ENCODE measurements at places on chromosomes 6 and 20. TPM values are rescaled to one million over a fixed set of nuclear protein-coding genes. Genes with fewer than 3 reads are reported as not detected.

DNA sequence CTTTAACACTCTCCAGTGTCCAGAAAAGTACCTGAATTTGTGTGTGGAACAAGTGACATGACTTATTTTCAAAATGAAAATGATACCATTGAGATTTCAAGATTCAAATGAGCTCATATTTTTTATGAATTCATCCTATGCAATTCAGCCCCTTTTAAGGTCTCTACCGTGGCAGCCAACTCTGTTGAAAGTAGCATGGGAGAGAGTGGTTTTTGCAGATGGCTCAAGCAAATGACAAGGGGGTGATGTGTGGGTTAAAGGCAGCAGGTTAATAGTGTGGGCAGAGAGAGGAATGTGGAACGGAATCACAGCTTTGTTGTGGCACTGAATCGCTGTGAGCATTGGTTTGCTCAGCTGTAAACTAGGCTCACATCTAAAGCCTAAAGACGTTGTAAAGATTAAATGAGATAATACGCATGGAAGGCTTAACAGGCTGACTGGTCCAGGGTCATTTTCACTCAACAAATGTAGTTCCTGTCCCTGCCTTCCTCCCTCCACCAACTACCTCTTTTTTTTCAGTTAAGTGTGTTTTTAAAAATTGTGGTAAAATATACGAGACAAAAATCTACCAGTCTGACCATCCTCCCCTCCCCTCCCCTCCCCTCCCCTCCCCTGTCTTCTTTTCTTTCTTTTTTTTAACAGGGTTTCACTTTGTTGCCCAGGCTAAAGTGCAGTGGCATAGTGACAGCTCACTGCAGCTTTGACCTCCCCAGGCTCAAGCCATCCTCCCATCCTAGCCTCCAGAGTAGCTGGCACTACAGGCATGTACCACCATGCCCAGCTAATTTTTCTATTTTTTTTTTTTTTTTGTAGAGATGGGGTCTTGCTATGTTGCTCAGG, 114.7 kb upstream of the ZNF217 start:
- no peak for DNase-seq

DNA sequence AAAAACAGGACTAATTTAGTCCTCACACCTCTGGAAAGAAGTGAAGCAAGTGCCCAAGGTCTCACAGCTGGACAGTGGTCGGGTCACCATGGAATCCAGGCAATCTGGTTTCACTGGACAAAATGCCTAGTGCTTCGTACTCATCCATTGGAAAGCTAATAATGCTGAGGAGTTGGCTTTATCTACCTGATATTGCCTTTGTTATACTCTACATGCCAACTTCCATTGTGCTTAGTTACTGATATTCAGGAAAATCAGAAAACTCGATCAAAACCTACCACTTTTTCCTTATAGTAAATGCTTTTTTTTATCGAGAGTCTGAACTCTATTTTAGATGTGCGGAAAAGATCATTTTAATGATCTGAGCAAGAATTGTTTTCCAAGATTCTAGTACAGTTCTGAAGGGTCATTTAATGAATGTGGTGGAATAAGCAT, 966 bp downstream of the CFAP206 start:
- DNase-seq, result no peak

DNA sequence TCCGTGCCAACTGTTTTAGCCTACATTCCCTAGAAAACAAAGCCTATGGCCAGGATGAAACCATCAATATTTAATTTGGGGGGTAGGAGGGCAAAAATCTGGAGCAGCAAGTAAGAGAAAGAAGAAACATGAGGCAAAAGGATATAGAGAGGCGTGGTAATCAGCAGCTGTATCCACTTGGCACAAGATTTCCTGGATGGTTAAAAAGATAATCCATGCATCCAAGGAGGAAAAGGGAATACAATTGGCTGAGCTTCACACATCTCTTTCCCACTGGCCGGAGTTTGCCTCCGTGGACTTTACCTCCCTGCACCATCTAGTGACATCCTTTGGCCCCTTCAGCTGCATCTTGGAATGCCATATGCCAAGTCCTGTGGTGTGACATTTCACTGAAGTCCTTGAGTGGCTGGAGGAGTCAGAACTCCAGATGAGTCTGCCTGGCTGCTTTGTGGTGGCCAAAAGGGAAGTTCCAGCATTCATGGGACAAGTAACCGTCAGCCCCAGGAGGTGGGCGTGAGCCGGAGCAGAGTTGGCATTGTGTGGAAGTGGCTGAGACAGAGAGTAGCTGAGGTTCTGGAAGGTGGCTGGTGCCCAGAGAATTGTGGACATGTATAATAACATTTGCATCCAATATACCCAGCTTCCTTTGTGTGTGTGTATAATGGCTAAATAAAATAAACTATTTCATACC, 13.7 kb upstream of the TMX4 start:
- no peak for DNase-seq

DNA sequence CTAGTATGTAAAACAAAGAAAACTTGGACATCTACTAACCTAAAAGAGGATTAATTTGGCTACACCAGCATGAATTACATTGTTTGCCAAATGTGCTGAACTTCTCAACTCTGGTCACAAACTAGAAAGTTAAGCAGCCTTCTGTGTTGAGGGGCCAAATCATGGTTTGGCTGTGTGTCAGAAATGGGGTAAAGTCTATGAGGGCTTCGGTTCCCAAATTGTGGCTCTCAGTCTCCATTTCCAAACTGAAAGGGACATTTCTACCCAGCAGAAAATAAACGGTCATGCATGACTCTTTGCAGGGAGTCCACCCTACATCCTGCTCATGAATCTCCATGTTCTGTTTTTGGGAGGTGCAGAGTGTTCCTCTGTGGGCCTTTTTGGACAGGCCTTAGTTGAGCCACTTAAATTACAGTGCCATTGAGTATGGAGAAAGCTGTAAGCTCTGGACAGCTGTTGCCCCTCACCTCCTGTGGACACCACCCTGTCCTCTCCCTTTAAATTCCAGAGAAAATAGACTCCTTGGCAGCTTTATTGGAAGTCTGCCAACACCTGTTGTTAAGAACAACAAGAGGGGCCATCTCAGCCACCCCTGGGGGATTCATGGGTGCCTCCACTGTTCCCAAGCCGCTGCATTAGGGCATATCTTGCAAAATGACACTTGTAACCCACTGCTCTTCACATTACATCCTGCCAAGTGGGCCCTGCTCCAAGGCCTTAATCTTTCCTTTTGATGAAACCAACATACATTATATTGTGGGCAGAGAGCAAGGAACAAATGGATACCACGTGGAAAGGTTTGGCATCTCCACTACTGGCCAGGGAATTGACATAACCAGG, 27.5 kb upstream of the SNRPC start:
- no peak for DNase-seq

- no peak for DNase-seq
These were observed 22.9 kb downstream of the TMEM242 start for GRCh38 chr6:157300436-157300835.

DNA sequence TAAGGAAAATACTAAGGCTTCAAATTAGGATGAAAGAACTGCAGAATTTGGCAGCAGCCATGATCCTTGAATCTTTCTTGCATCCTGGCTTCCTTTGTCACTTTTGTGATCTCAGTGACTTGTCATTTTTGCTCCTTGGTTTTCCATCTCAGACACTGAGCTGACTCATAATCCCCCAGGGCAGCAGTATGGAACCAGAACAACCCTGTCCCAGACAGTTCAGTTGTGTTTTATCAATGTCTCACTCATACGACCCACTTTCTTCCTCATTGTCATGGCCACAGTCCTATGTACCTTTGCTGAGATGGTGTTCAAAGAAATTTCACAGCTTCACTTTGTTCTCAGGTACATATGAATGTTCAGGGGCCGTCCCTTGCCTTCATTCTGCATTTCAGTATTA, 488.5 kb upstream of the BTBD3 start:
- DNase-seq, result no peak

Gene OGFR
- 48.8 TPM for total RNA-seq

Gene BPIFB1
- total RNA-seq, result not detected

Gene MLN
- total RNA-seq, result not detected

All from dermis blood vessel endothelial cell (primary cell).